MCF 10A (cell line): ENCODE measurements at places on chromosomes 7 and 10. TPM values are rescaled to one million over a fixed set of nuclear protein-coding genes. Genes with fewer than 3 reads are reported as not detected.

The RADIL gene
- not detected in 2 replicates for total RNA-seq

DNA sequence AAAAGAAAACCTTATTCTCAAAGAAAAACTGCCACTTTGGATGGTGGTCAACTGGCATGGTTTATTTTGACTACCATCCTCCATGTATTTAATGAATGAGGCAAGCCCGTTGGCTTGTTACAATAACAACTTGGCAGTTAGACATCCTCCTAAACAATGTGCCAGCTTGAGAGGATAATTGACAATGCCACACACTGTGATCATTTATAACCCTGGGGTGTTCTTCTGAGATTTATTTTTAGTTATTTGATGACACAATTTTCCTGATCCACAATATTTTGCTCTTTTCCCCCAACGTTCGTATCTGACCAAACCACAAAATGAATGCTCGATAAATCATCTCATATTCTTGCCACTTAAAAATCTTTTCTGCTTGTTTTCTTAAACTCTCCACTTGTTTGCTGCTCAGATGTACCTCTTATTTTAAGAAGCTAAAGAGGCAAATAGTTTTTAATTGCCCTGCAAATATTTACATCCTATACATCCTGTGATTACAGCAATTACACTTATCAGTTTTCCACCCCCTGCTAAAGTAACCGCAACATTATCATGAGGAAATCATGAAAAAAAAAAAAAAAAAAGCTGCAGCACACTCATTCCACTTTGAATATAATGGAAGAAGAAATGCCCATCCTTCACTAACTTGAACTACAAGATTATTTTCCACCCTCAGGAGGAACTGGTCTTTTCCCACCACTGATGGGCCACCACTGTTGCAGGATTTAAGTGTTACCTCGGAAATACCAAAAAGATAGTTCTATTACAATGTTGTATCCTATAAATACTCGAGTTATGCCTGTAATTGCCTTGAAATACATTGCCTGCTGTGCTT, 119.9 kb downstream of the MBL2 start:
- DNase-seq = no peak

The NANOS1 gene
- total RNA-seq = 2.2 and 3.8 TPM in 2 replicates

The ATG9B gene
- total RNA-seq = 0.12 and 0.29 TPM in 2 replicates

- no peak for DNase-seq
Measured at GRCh38 chr10:103839872-103840739, 15.3 kb downstream of the SH3PXD2A start.

- no peak for DNase-seq
Measured at GRCh38 chr10:11597470-11597869, 14.0 kb downstream of the USP6NL start.

- no peak for DNase-seq
Measured at GRCh38 chr10:115826396-115826795, 446.6 kb downstream of the GFRA1 start.

The CCDC172 gene
- not detected in 2 replicates for total RNA-seq

GRCh38 chr7:24576171-24577025, 3.1 kb downstream of the PALS2 start:
- DNase-seq = peak; percentile 79

- no peak for DNase-seq
Measured at GRCh38 chr10:132946806-132947546, 4.6 kb upstream of the CFAP46 start.

DNA sequence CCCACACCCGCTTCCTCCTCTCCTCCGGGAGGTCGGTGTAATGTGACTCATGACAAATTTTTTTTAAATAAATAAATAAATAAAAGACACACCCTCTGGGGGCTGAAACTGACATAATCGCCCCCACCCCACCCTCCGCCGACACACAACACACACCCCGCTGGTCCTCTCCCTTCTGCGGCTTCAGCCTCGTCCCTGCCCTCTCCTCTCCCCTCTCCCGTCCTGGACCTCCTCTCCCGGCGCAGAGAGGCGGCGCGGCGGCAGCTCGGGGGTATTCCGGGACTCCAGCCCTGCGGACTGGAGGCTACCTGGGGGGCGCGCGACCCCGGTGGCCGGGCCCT, 686 bp downstream of the ABI1 start:
- DNase-seq = peak; percentile 79

DNA sequence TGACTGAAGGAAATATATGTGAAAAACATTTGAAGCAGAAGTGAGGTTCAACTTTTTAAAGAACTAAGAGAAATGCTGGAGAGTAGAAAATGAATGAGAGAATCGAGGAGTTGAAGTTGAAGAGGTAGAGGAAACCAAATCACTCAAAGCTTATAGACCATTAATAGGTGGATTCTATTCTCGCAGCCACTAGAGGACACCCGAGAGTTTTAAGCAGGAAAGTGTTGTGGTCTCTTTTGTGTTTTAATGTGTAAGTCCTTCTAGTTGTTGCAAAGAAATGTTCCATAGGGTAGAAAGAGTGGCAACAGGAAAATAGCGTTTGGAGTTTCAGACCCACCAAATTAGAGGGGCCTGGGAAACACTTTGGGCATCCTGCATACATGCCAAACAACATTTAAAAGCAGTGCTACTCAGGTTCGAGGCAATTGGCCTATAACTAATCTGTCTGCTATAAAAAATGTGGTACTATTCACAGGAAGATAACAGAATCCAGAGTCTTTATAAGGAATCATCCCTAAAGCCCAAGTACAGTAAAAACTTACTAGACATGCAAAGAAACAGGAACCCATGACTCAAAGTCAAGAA, 75.3 kb upstream of the TAS2R16 start:
- no peak for DNase-seq

The GPR15LG gene
- not detected in 2 replicates for total RNA-seq

The FZD1 gene
- 3.3 and 4.4 TPM in 2 replicates for total RNA-seq

GRCh38 chr10:4776234-4776638, 49.8 kb upstream of the AKR1E2 start:
- no peak for DNase-seq

DNA sequence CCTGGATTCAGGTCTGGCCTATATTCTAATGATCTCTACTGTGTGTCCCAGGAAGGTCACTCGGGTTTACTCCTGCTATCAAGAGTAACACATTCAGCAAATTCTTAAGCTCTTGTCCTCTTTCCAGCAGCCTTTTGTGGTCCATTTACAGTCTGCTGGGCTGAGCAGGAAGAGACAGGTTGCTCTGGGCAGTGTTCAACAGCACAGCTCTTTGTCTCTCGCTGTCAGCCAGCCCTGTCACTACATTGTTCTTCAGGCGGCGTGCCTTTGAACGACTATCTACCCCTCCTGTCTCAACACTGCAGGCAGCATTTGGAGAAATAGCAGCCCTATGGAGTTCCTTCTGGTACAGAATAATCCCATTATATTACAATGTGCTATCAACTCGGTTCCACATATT, 192.2 kb upstream of the TBX20 start:
- DNase-seq = no peak

DNA sequence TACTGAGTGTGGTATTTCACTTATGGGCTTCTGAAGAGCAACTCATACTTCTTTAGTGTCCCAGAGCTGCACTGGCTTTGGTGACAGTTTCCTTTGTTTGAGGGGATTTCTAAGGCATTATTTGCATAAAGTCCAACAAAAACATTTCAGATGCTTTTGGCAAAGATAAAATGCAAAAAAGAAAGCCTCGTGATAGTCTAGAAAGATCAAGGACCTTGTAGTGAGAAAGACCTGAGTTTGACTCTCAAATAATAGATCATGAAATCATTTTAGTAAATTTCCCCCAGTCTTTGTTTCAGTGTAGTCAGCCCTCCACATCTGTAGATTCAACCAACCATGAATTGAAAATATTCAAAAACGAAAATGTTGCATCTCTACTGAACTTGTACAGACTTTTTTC, 107.4 kb downstream of the EEPD1 start:
- DNase-seq = no peak

The HOXA11 gene
- total RNA-seq = 0.29 and 0.84 TPM in 2 replicates

DNA sequence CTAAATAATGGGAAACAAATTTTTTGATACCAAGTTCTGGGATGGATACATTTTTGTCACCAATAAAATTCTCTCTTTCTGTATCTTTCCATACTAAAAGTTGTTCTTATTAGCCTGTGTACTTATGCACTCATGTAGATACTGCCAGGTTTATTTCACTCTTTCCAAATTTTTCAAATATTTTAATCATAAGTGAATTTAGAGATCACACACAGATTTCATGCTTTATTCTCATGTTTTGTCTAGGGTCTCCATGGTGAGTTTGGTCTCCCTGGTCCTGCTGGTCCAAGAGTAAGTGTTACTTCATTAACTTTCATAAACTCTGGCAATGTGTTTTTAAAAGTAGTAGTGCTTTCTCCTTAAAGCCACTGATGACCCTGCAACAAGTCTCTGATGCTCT, 20.3 kb downstream of the COL1A2 start:
- DNase-seq = no peak

GRCh38 chr7:83161899-83162401, 734 bp downstream of the PCLO start:
- DNase-seq = no peak

GRCh38 chr10:52474265-52474664, 160.2 kb downstream of the DKK1 start:
- DNase-seq = no peak

The INMT gene
- not detected in 2 replicates for total RNA-seq

GRCh38 chr7:138015096-138015495, 13.2 kb upstream of the CREB3L2 start:
- no peak for DNase-seq

The GSAP gene
- total RNA-seq = 13.7 and 19.0 TPM in 2 replicates

The SPAM1 gene
- total RNA-seq = not detected in 2 replicates

The BLNK gene
- total RNA-seq = 1.0 and 1.1 TPM in 2 replicates

DNA sequence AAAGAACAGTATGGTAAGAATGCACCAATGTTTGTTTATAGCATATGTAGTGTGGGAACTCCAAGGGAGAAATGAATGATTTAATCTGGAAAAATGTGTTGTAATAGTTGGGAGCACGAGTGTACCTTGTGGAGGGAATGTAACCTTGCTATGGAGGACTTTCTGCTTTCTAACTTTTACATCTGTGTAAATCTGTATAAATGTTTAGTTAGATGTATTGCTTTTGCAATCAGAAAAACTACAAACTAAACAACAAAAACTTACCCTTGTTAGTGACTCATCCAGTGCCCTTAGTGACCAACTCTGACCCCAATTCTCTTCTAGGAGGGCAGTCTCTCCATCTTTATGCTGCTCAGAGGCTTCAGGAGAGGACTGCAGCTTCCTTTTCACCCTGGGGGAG, 89.3 kb downstream of the CCNY start:
- DNase-seq = no peak

- DNase-seq = peak; percentile 98
Measured at GRCh38 chr7:90474284-90475210, 5.1 kb downstream of the PTTG1IP2 start.

The EPHB6 gene
- total RNA-seq = 0.79 and 1.4 TPM in 2 replicates

The WNT8B gene
- total RNA-seq = not detected in 2 replicates
